ENCODE measurements at places on chromosomes 7 and 10.

- no peak for DNase-seq
Measured at GRCh38 chr7:130632111-130632510, 36.4 kb downstream of the COPG2 start.

DNA sequence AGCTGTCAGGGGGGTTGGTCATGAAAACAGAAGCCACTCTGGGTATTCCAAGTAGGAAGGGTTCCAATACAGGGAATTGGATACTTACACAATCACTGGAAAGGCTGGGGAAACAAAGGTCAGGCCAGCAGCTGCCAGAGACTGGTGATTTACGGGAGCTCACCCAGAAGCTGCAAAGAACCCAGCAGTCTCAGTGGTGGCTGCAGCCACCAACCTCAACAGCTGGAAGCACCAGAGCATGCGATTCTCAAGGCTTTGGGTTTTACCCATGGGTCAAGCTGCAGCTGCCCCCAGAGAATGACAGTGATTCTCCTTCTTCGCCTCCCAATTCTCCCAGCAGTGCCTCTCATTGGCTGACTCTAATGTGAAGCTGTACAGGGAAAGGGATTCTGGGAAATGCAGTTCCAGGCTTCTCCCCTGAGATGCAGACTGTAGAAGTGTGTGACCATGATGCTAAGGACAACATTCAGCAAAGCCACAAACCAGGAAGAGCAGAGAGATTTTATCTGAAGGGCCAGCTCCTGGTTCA is 107.2 kb upstream of the TCF7L2 start:
- no peak for DNase-seq

- no peak for DNase-seq
Measured at GRCh38 chr10:63605197-63605967, 84.2 kb downstream of the REEP3 start.

- no peak for DNase-seq
Measured at GRCh38 chr10:84820120-84820519, 491.7 kb downstream of the CCSER2 start.

DNA sequence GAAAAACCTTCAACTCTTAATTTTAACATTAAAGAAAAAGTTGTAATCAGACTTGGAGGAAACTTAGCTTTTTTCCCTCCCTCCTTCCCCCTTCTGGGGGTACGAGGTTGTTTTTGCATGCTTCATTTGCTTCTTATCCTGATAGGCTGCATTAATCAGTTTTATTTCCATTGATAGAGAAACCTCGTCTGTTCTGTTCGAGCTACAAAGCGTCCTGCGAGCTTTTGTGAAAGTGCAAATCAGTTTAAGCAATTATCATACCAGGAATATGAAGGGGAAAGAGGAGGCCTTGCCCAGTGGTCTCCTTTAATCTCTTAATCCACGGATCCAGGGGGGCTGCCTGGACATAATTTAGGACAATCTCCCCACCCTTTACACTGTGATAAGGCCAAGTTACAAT is 7.5 kb downstream of the EMX2 start:
- no peak for DNase-seq

- no peak for DNase-seq
Measured at GRCh38 chr10:32970910-32971309, 12.9 kb upstream of the ITGB1 start.

DNA sequence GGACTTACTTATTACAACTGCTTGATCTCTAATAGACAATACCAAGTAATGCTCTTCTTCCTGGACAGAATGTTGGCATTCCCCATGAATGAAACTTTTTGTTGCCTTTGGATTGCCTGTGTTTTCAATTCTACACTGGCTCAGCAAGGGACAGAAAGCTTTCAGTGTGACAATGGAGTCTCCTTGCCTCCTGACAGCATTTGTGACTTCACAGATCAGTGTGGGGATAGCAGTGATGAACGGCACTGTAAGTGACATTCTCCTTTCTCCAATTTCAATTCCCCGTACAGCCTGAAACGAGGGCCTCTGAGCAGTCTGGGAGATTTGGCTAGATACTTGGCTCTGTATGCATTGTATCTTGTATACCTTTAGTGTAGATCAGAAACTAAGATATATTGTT is 290 bp downstream of the MALRD1 start:
- DNase-seq, result no peak

GRCh38 chr10:66218981-66219587 is 706.8 kb upstream of the LRRTM3 start:
- no peak for DNase-seq

- no peak for DNase-seq
Measured at GRCh38 chr10:87518937-87519336, 14.2 kb downstream of the MINPP1 start.

DNA sequence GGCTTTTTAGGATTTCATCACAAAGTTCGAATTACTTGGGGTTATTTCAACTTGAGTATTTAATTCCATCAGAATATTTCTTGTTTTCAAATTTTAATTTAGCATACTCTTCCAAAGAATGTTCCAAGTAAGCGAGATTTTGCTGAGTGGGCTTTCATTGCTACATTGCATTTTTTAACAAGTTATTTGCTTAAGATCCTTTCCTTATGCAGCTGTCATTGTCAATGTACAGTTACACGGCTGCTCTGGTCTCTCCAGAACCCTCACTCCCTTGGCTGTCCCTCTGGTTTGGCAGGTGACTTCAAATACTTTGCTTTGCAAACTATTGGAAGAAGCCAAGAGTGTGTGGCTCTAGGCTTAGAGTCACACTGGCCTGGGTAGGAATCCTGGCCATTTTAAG is 80.0 kb downstream of the CFAP58 start:
- DNase-seq, result no peak

- DNase-seq, result no peak
Measured at GRCh38 chr10:11165591-11166543, 148.2 kb downstream of the CELF2 start.

DNA sequence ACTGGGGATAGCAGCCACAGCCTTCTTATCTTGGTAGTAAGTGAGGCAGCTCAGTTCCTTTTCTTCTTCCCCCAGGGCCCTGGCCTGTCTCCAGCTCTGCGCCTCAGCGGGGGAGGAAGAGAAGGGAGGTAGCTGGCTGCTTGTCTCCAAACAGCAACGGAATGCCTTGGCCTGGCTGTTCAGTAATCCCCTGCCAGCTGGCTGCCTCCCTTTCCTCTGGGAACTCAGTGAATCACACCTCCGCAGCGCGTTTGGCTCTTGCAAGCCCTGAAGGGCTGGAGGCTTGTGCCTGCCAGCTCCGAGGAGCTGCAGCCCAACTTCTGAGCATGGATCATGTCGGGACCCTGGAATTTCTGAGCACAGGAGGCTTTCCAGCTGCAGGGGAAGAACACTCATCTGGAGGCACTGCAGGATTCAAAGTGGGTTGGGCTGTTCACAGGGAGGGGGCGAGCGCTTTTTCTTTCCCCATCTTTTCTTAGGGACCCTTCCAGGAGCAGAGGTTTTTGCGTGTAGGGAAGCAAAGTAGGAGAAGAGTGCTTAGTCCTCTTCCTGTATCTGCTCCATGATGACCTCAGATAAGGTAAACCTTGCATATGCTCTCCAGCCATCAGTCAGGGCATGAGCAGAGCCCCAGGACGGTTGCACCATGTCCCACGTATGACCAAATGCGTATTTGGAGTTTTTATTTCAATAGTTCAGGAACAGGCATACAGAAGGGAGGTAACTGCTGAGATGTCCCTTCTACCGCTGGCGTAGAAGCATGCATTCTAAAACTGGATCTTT is 253.2 kb upstream of the INHBA start:
- peak; percentile 66 for DNase-seq

GRCh38 chr7:158266817-158267741 is 320.5 kb downstream of the PTPRN2 start:
- no peak for DNase-seq

DNA sequence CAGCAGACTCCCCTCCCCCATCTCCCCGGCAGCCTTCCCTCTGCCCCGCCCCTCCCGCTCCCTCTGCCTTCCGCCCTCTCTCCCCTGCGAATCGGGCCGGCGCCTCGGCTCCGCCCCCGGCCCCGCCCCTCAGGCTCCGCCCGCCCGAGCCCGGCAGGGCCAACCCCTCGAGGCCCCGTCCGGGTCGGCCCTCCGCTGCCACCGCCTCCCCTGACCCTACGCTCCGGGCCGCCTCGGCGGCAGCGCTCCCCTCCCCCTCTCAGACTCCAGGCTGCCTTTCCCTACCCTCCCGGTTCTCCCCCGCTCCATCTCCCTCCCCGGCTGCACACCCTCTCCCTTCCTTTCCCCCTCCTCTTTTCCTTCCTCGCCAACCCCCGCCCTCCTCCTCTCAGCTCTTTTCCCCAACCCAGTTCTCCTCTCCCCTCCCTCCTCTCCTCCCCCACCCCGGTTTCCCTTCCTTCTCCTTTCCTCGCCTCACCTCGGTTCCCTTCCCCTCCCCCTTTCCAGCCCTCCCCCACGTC is 1.6 kb downstream of the ZNF467 start:
- DNase-seq, result peak; percentile 92

- DNase-seq, result no peak
Measured at GRCh38 chr10:42875798-42876341, 93.3 kb downstream of the BMS1 start.

DNA sequence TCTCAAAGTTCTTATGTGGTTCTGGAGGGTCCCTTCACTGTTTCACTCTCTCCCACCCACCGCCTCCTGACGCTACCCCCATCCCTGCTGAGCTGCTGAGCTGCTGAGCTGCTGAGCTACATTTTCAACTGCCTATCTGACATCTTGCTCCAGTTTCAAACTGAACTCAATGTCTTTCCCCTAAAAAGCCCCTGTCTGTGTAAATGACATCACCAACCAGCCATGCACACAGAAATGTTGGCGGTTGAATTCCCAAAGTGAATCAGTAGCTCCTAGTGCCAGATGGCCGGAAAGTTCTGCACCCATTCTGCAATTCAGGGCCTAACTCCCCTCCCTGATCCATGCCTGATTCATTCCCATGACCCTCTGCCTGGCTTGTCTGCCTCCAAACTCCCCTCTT is 71.2 kb downstream of the WNT2 start:
- no peak for DNase-seq

- no peak for DNase-seq
Measured at GRCh38 chr7:47956220-47956619, 8.0 kb upstream of the PKD1L1 start.

GRCh38 chr10:110411047-110411410 is 86.7 kb upstream of the DUSP5 start:
- no peak for DNase-seq

GRCh38 chr7:117034851-117035464 is 81.7 kb downstream of the ST7 start:
- DNase-seq, result no peak

DNA sequence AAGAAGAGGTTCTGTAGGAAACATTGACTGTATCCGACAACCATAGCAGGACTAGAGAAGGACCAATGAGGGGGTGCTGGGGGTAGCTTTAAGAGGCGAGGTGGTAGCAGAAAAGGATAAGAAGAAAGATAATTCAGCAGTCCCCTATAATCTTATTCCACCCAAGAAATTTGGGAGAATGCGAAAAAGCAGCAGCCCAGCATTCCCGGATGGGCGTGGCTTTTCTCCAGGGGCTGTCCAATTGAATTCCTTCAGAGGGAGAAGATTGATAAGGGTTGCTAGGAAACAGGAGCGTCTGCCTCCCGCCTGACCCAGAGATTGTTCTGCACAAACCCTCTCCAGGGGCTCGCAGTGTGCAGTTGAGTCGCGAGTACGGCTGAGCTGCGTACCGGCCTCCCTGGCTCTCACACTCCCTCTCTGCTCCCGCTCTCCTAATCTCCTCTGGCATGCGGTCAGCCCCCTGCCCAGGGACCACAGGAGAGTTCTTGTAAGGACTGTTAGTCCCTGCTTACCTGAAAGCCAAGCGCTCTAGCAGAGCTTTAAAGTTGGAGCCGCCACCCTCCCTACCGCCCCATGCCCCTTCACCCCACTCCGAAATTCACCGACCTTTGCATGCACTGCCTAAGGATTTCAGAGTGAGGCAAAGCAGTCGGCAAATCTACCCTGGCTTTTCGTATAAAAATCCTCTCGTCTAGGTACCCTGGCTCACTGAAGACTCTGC is at the start of gene GRM3:
TSS of gene GRM3 (plus strand) at position 349 of the 721 bp plus-strand sequence. CDS start 121,237 bp downstream, outside the sequence.
- peak; percentile 82 for DNase-seq

- DNase-seq, result no peak
Measured at GRCh38 chr7:26862834-26863233, 1.6 kb downstream of the SKAP2 start.

Measured in H1 (cell line).